M059J (cell line): ENCODE measurements at places on chromosomes 4 and X.

DNA sequence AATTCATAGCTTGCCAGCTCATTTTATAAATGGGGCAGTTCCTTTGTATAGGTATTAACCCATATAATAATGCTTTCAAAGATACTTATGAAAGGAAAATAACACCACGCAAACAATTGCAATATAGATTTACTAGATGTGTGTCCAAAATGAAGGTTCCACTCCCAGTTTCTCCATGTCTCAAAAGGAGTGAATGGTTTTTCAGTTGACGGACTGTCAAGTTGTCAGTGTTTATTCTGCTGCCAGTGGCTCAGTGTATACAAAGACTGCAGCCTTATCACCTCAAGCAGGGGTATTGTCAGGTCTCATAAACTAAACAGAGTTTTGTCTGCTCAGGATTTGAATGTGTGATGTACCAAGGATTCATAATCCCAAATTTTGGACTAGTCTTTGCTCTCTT is 585.3 kb upstream of the ATOH1 start:
- no peak for DNase-seq

- DNase-seq: no peak
These were observed 5.3 kb downstream of the CSF2RA start for GRCh38 chrX:1273896-1274295.

- DNase-seq: no peak
These were observed 145.5 kb upstream of the NAP1L5 start for GRCh38 chr4:88843067-88843685.

- DNase-seq: no peak
These were observed 2.0 kb downstream of the SEC24B start for GRCh38 chr4:109435635-109436034.

GRCh38 chr4:15348695-15349094 is 79.1 kb upstream of the C1QTNF7 start:
- no peak for DNase-seq

GRCh38 chr4:25000639-25001038 is 30.1 kb downstream of the LGI2 start:
- no peak for DNase-seq

DNA sequence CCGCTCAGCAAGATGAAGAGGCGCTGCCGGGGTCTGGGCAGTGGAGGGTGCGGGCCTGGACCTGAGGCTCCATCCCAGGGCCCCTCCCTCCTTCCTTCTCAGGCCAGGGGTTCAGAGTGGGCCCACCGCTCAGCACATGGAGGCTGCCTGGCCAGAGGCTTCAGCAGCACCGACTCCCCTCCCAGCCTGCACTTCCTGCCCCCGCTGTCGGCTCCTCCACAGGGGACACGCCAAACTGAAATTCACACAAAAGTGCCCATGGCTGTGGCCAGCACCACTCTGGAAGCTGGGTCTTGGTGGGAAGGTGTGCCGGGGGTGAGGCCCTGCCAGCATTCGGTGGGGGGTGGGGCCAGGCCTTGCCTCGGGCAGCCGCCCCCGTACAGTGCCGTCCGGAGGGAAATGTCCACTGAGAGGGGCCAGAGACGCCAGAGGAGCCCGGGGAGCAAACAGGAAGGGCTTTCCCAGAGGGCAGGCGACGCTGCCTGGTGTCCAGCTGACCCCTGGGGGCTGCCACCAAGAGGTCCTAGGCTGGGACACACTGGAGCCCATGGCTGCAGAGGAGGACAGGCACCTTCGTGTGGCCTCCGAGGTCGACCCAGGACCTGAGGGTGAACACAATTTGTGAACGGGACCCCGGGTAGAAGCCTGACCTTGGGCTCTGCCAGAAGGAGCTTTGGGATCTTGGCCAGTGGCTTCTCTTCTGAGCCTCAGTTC is 84.6 kb upstream of the AFAP1 start:
- DNase-seq: no peak

DNA sequence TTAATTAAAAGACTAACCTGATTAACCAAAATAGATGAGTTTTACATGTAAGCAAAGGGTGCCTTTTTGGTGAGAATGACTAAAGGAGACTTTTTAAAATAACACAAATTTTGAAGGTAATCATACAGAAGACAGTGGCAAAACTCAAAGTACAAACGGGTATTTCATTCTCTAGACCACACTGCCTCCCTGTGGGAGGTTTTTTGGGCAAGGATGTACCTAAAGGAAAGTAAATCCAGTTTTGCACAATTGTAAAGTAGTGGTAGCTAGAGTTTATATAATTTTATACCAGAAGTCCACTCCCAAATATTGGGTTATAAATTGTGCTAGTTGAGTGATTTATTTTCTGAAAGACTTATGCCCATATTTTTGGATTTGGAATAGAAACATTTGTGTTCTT is 201.0 kb downstream of the PAPSS1 start:
- peak; percentile 20 for DNase-seq

GRCh38 chr4:169993531-169993930 is 32.7 kb downstream of the MFAP3L start:
- no peak for DNase-seq

DNA sequence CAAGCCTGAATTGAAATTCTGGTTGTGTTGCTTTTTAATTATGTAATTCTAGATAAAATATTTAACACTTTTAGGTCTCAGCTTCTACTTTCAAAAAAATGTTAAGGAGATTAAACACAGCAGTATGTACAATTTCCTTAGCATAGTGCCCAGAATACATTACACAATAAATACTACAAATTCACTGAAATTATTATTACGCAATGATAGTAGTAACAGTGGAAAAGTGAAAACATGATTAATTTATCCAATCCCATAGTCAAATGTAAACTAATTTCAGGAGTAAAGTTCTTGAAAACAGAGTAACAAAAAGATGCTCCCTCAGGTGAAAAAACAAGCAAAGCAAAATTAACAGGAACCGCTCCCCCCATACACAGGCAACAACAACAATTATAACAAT is 1915.4 kb downstream of the STIM2 start:
- no peak for DNase-seq

GRCh38 chr4:69910016-69910782 is 20.7 kb upstream of the CSN1S1 start:
- DNase-seq: no peak

- DNase-seq: peak; percentile 40
These were observed 68.2 kb upstream of the MAML3 start for GRCh38 chr4:140222171-140222570.

GRCh38 chrX:54479136-54480111 is 16.6 kb downstream of the FGD1 start:
- peak; percentile 7 for DNase-seq

- DNase-seq: no peak
These were observed 3.6 kb upstream of the RNF175 start for GRCh38 chr4:153763404-153763803.

DNA sequence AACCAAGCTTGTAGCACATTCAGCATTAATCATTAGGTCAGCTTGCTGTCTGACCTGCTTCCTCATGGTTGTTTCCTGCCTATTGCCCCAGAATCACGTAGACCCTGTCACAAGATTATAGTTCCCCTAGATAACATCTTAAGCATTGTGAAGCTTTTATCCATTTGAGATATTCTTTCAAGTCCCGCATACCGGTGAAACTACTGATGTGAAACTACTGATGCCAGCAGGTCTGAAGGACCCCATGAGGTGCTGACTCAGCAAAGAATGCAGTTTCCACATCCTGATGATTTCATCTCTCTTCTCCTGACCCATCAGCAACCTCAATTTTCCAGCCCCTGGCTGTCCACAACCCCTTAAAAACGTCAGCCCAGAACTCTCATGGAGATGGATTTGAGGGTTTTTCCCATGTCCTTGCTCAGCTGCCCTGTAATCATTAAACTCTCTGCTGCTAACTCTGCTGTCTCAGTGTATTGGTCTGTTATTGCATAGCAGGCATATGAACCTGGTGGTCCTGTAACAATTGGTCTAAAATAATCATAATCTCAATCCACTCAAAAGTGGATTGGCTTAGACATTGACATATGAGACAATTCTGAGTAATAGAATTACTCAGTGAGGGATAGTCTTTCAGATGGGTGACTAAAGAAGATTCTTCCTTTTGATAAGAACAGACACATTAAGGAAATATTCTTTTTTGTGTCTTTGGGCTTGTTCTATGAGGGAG is 26.3 kb upstream of the UBA6 start:
- peak; percentile 91 for DNase-seq

GRCh38 chr4:108846568-108846967 is 83.7 kb upstream of the ETNPPL start:
- DNase-seq: no peak

- DNase-seq: peak; percentile 19
These were observed 5.3 kb downstream of the GAGE10 start for GRCh38 chrX:49308604-49309269.

- DNase-seq: no peak
These were observed 47.6 kb downstream of the ARHGAP10 start for GRCh38 chr4:147779451-147779850.

- no peak for DNase-seq
These were observed 23.3 kb downstream of the NRK start for GRCh38 chrX:105845631-105846030.

DNA sequence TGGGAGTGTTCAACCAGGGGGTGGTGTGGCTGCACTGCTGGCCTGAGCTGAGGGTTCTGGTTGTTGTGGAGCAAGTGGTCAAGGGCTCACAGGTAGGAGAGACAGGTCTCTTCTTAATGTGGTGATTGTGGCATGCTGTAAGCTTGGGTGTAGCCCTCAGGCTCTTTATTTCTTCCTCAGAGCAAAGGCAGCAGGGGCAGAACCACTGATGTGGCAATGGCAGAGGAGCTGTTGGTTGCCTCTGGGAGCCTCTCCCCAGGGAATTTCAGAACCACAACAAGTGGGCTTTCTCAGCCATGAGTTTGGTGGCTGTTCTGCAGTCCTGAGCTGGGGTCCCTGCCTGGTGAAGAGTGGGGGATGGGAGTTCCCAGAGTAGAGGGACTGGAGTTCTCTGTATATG is 1017.2 kb downstream of the SH3BGRL start:
- DNase-seq: no peak

DNA sequence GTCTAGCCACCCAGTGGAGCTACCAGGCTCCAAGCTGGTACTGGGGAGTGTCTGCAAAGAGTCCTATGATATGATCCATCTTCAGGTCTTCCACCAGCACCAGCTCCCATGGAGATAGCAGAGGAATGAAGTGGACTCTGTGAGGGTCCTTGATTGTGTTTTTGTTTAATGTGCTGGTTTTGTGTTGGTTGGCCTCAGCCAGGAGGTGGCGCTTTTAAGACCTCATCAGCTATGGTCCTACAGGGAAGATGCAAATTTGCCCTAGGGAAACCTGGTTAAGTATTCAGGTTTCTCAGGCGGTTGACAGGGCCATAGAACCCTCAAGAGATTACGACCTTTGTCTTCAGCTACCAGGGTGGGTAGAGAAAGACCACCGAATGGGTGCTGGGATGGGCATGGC is 1141.1 kb downstream of the STIM2 start:
- DNase-seq: no peak

DNA sequence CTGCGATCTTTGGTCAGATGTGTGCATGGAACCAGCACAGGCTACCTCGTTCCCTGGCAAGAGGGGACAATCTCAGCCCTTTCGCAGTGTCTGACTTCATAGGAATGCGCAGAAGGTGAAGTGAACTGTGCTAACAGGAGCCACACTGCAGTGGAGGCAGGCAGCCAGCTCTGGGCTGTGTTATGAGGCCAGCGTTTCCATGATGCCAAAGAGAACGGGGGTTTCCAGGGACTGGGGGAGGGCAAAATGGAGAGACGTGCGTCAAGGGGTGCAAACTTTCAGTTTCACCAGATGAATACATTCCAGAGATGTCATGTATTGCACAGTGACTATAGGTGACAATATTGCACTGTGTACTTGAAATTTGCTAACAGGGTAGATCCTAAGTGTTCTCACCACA is 30.4 kb downstream of the CLDN34 start:
- DNase-seq: no peak

- peak; percentile 67 for DNase-seq
These were observed 43.3 kb downstream of the FGFBP1 start for GRCh38 chr4:15894921-15895916.

GRCh38 chrX:87571964-87572363 is 54.4 kb downstream of the KLHL4 start:
- peak; percentile 7 for DNase-seq
